ENCODE measurements at places on chromosomes 5 and 9. TPM values are rescaled to one million over a fixed set of nuclear protein-coding genes. Genes with fewer than 3 reads are reported as not detected.

Gene ARHGEF28
- polyA plus RNA-seq: 3.7 TPM

Gene SNCAIP
- polyA plus RNA-seq: 0.08 TPM

Gene MYMK
- polyA plus RNA-seq: not detected

Gene NR2F1-AS1
- polyA plus RNA-seq: 7.4 TPM

Gene ITGA2
- polyA plus RNA-seq: 52.1 TPM

Gene STK32A
- 0.20 TPM for polyA plus RNA-seq

Gene PDCD1LG2
- 19.4 TPM for polyA plus RNA-seq

Gene TGFBI
- 2,678 TPM for polyA plus RNA-seq

Gene TRPM3
- polyA plus RNA-seq: not detected

Gene UNC5A
- 0.55 TPM for polyA plus RNA-seq

Gene SLC6A19
- not detected for polyA plus RNA-seq

Gene GPR107
- 29.9 TPM for polyA plus RNA-seq
